Stimulated activated CD4-positive, alpha-beta T cell treated with anti-CD3 and anti-CD28 coated beads, Interleukin-2, amount 100 ng/mL, for 48 hours (primary cell): ENCODE measurements at places on chromosomes 11 and 22.

DNA sequence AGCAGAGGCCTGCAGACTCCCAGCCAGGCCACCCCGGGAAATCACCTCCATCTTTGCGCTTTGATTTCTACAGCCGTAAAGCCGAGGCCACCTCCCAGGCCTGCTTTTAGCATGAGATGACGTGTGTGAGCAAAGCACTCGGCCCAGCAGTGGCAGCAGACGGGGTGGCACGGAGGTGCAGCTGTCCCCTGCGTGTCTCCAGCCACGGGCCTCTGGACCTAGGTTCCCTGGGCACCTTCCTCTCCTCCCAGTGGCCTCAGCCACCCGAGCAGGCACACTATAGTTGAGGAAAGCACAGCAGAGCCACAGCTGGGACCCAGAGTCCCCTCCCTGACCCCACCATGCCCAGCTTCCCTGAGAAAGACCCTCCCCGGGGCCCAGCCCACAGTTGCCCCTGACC lies 15.9 kb downstream of the GNAZ start:
- no peak for DNase-seq

DNA sequence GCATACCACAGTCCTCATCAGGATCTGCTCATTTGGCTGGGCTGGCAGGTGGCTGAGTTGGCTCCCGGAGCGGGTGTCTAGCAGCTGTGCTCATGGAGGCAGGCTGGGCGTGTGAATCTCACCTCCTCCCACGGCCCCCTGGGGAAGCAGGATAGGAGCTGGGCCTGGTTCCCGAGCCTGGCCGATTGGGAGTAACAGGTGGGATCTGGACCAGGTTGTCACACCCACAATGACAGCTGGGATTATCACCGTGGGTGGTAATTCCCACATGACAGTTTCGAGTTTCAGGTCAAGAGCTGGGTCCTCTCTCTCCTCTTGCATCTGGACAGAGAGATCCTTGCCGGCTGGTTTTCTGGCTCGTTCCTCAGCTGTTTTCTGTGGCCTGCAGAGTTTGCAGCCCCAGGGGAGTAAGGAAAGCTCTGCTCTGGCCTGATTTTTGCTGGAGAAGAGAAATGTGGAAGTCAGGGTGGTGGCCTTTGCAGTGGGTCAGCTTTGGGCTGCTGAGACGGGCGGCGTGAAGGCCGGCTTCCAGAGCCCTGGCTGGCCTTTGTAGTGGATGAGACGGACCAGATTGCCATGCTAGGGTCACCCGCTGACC lies 57.0 kb downstream of the BCR start:
- no peak for DNase-seq

DNA sequence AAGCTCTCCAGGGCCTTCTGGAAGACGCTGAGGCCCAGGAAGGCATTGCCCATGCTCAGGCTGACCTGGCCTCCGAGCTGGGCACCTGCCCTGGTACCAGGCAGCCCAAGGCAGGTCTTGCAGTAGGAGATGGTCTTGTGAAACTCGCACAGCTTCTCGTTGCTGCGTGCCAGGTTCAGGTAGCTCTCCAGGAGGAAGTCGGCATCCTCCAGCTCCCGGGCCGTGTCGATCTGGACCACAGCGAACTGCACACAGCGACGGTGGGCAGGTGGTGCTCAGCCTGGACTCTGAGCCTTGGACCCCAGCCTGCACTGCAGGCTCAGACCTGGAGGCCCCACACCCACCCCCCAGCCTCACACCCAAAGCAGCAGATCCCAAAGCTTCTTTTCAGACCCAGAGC lies 1.0 kb downstream of the RAPSN start:
- no peak for DNase-seq

- DNase-seq, result no peak
Measured at GRCh38 chr11:73461964-73462363, 85.8 kb downstream of the RELT start.

DNA sequence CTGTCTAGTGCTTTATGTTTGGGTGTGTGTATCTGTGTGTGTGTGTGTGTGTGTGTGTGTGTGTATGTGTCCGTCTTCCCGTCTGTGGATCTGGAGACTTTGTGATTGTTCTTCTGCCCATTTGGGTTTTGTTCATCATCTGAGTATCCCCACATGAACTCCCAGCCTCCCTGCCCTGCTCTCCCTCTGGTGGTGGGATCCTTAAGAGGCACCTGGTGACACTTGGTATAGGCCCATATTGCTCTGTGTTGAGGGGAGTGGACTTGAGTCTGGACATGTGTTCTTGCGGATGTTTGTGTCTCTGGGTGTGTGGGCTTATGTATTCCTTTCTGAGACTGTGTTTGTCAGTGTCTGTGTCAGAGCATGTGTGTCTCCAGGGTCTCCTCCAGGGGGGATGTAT lies 15.3 kb downstream of the RCOR2 start:
- no peak for DNase-seq

DNA sequence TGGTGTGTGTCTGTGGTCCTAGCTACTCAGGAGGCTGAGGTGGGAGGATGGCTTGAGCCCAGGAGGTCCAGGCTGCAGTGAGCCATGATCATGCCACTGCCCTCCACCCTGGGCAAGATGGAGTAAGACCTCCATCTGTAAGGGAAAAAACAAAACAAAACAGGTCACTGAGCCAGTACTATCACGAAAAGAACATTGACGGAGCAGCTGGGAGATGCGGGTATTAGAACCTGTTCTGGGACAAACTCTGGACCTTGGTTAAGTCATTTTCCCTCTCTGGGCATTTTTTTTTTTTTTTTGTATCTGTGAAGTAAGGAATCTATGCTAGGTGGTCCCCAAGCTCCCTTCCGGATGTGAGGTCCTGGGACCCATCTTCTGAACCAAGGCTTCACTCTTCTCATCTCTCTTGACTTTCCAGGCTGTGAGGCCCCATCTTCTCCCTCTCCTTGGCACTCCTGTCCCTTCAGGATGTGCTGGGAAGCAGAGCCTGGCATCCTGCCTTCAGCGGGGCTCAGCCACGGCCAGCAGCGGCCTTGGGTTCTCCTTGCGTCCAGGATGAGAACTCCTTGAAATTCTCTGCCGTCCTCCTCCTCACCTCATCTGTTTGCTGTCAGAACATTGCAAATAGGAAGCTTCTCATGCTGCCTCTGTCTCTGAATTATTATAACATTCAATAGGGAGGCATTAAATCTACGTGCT lies 130.8 kb downstream of the GRIK4 start:
- DNase-seq, result no peak

GRCh38 chr22:48702573-48703264 lies 1125.0 kb downstream of the BRD1 start:
- no peak for DNase-seq

DNA sequence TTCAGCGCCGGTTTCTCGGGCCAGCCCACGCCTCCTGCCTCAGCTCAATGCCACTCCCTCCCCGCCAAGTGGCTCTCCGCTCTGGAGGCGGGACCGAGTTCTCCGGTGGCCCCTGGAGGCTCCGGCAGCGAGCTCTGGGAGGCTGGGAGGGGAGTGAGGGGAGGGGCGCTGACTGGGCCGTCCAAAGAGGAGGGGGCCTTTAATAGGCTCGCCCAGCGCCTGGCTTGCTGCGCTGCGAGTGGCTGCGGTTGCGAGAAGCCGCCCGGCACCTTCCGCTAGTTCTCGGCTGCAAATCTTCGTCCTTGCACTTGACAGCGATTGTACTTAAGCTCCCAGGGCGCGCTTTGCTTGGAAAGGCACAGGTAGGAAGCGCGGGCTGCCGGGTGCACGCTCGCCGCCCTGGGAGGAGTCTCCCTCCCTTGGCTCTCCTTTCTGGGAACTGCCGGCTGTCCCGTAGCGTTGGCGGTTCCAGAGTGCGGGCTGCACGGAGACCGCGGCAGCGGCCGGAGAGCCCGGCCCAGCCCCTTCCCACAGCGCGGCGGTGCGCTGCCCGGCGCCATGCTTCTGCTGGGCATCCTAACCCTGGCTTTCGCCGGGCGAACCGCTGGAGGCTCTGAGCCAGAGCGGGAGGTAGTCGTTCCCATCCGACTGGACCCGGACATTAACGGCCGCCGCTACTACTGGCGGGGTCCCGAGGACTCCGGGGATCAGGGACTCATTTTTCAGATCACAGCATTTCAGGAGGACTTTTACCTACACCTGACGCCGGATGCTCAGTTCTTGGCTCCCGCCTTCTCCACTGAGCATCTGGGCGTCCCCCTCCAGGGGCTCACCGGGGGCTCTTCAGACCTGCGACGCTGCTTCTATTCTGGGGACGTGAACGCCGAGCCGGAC lies at the start of gene ADAMTS15:
Gene ADAMTS15 (plus strand): TSS at position 230 of the 894 bp plus-strand sequence. CDS start 329 bp downstream, at position 559.
- DNase-seq, result peak; percentile 19

DNA sequence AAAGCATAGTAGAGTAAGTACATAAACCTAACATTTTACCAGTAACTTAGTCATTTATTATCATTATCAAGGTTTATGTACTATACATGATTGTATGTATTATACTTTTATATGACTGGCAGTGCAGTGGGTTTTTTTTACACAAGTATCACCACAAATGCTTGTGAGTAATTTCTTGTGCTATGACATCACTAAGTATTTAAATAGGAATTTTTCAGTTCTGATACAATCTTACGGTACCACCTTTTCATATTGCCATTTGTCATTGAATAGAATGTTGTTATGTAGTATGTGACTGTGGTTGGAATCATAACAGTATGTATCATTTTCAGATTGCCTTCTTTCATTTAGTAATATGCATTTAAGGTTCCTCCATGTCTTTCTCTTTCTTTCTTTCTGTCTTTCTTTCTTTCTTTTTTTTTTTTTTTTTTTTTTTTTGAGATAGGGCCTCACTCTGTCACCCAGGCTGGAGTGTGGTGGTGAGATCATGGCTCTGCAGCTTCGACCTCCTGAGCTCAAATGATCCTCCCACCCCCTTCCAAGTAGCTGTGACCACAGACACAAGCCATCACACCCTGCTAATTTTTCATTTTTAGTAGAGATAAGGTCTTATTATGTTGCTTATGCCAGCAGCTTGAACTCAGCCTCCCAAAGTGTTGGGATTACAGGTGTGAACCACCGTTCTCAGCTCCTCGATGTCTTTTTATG lies 18.6 kb downstream of the ATM start:
- no peak for DNase-seq

DNA sequence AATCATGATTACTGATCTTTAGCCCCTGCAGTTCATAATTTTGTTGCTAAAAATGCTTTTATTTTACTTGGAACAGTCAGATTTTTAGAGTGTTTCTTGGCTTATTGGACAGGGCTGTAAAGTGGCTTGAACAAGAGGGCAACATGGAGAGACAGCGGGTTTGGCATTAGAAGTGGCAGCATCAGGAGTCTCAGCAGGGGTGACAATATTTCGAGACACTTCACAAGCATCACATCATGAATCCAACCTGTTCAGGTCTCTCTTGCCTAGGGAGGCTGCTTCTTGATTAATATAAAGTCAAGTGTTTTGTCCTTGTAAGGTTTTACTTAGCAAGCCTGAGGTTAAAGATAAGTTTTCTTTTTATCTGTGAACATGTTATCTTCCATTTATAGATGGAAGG lies 2249.5 kb downstream of the LRRC4C start:
- no peak for DNase-seq

GRCh38 chr11:73564903-73565302 lies 33.0 kb downstream of the FAM168A start:
- DNase-seq, result no peak

- no peak for DNase-seq
Measured at GRCh38 chr11:12269446-12270214, 107.7 kb upstream of the PARVA start.

GRCh38 chr22:37664249-37665101 lies 6.0 kb downstream of the PDXP start:
- DNase-seq, result no peak

- DNase-seq, result no peak
Measured at GRCh38 chr11:60809691-60810090, 24.6 kb downstream of the MS4A10 start.

DNA sequence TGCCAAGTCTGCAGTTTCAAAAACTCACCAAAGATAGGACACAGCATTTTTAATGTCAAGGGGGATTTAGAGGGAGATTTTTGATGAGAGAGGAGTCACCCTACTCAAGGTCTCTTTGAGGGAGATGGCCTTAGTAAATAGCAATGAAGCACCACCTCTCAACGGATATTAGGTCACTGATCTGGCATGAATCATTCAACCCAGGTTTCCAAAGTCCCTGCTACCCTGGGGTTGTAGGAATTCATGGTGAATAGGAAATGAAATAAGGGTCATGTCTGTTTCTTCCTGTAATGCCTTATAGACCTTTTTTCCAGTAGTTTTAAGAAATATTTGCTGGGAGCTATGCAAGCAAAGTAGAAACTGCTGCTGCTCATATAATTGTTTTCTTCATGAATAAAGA lies 2154.9 kb downstream of the LRRC4C start:
- no peak for DNase-seq

DNA sequence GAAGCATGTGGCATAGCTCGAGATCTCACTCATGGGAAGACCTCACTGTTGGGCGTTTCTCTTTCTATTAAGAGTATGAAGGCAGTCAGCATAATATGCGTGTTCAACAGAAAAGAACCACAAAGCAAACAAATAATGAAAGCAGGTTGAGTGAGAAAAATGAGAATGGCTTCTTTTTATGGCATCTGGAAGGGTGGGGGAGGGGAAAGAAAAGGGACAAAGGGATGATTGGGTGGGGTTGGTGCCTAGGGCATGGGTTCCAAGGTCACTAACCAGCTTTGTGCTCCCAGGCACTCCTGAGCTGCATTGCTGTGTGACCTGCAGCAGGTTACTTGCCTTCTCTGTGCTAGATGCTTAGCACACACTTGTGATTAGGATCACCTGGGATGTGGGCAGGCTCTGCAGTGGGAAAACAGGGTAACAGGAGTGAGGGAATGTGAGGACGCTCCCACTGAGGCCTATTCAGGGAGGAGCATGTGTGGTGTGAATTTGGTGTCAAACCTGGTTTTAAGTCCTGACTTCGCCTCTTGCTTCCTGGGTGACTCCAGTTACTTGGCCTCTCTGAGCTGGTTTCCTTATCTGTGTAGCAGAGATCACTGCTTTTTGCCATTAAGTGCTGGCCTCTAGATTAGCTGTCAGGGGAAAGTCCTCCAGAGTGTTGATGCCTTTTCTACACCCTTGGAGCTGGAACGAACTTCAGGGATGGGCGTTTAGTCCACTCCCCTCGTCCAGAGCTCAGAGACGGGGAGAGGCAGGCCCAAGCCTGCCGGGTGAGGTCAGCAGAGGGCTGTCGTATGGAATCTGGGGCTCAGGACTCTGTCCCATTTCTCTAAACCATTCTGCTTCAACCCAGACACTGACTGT lies 74.8 kb downstream of the KIAA1671 start:
- DNase-seq, result no peak

- no peak for DNase-seq
Measured at GRCh38 chr11:502288-503178, 4.5 kb downstream of the RNH1 start.

DNA sequence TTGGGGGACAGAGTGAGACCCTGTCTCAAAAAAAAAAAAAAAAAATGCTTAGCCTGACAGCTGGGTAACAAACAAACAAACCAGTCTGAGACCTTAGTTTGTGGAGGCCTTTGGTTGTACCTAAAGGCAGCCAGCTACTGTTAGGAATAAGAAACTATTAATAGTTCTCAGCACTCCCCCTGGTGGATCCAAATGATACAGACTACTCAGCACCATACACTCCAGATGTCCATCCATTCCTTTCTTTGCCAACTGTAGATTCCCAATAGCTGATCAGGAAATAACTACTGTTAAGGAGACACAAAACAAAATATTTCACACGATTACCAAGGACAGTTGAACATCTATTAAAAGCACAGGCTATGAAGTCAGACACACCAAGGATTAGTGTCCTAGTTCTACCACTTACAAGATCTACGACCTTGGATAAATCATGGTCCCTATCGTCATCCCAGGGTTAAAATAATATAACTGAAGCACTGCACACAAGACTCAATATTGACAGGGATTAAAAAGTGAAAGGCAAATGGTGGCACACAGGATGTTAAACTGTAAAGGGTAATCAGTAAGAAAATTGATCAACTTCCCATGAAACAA lies 17.2 kb downstream of the CLDN25 start:
- no peak for DNase-seq
